ENCODE measurements at places on chromosomes 6 and 20. TPM values are rescaled to one million over a fixed set of nuclear protein-coding genes. Genes with fewer than 3 reads are reported as not detected.

Gene IMPG1
- total RNA-seq, result not detected

Gene FOXA2
- not detected for total RNA-seq

GRCh38 chr6:7545316-7546019 lies 4.0 kb downstream of the DSP start:
- DNase-seq, result no peak

Gene ULBP3
- total RNA-seq, result 0.99 TPM

DNA sequence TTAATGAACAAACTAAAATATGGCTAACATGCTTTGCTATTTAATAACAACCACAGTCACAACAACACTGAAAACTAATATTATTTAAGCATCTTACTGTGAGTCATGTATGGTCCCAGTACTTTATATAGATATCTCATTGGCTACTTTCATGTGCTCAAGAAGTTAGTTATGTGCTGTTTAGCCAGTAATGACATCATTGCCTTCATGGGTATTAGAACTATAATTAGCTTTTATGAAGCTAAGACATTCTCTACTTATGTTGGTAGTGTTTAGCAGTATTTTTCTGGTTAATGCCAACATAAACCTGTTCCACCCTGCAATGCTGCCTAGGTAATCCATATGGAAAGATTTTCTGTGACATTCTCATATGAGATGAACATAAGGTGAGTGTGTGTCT lies 56.1 kb downstream of the ADGRG6 start:
- DNase-seq, result no peak

GRCh38 chr20:51678026-51678697 lies 90.0 kb downstream of the ATP9A start:
- no peak for DNase-seq

GRCh38 chr6:147551976-147552375 lies 43.5 kb downstream of the SAMD5 start:
- DNase-seq, result no peak

DNA sequence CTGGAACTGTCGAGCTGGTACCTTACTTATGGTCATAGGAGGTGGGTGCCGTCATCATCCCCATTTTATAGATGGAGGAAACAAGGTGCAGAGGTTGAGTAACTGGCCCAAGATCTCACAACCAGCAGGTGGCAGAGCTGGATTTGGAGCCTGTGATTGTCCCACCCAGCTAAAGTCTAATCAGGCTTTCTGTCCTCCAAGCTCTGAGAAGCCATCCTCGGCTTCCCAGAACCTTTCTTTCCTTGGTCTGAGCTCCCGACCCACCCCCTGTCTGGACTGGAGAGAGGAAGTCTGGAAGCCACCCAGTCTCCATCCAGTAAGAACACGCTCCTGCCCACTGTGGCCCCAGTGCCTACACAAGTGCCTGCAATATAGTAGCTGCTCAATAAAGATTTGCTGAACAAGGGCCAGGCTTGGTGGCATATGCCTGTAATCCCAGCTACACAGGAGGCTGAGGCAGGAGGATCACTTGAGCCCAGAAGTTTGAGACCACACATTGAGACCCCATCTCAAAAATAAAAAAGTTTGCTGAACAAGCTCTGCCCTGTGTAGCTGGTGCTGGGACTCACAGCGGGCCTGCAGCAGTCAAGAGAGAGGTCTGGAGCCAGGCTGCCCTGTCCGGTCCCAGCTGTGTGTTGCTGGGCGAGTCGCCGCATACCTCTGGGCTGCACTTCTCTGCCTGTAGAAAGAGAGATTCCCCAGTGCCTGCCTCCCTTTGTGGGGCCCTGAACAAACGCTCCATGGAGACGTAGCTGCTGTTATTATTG lies 32.5 kb upstream of the DLGAP4 start:
- DNase-seq, result no peak

Measured in left ventricle myocardium inferior (tissue), 1 donor.